ENCODE measurements at places on chromosomes 12 and 14. TPM values are rescaled to one million over a fixed set of nuclear protein-coding genes. Genes with fewer than 3 reads are reported as not detected.

GRCh38 chr14:103198131-103199105, 75.2 kb downstream of the TNFAIP2 start:
- no peak for DNase-seq

FGF6 gene
- polyA plus RNA-seq, result not detected

TBC1D30 gene
- polyA plus RNA-seq, result 6.7 TPM

FOXM1 gene
- polyA plus RNA-seq, result 30.7 TPM

CCDC196 gene
- polyA plus RNA-seq, result 0.36 TPM

DNA sequence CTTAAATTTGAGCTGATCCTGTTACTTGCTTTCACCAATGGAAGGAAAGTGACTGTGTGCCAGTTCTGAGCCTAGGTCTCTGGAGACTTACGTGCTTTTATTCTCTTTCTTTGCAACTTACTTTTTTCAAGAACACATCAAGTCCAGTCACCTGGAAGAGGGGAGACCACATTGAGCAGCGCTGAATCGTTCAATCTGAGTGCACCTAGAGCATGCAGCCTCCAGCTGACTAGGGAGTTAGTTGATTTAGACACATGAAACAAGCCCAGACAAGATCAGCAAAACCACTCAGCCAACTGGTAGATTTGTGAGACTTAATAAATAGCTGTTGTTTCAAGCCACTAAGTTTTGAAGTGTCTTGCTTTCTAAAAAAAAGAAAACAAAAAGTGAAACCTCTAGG, 1014.8 kb upstream of the FBXO33 start:
- peak; percentile 15 for DNase-seq

GRCh38 chr14:77186911-77187648, 5.5 kb downstream of the TMEM63C start:
- DNase-seq, result no peak

- DNase-seq, result no peak
Measured at GRCh38 chr12:52217223-52217622, 15.8 kb upstream of the KRT7 start.

LMNTD1 gene
- 0.21 TPM for polyA plus RNA-seq

- DNase-seq, result no peak
Measured at GRCh38 chr14:94550041-94550440, 11.2 kb upstream of the SERPINA4 start.

DNA sequence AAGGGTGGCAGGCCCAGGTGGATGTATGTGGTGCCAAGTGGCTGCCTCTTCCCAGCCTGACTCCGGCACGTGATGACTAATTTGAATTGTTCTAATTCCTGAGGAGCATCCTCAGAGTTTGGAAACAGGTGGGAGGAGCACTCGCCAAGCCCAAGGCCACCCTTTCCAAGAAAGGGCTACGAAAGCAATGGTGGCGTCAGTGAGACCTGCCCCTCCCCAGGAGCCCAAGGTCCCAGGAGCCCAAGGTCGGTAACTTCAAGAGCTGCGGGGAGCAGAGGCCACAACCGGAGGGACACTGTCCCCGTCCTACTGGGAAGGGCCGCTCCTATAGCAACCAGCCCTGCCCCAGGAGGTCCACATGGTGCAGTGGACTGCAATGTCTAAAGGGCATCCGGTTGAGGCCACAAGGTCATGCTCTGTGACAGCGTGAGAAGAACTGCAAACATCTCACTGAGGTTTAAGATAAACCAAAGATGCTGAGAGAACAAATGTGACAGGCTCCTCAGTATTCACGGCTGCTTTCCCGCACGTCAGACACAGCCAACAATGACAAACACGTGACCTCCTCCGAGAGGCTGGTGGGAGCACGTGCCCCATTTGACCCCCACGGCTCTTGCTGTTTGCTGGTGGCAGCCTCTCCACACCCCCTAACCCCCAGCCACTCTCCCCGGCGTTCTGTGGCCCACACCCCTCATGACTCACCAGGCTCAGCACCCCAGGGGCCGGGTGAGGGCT, 79.6 kb downstream of the ITPK1 start:
- no peak for DNase-seq

KRT2 gene
- polyA plus RNA-seq, result not detected

- peak; percentile 37 for DNase-seq
Measured at GRCh38 chr14:66508846-66509621, 1.1 kb downstream of the GPHN start.

DNA sequence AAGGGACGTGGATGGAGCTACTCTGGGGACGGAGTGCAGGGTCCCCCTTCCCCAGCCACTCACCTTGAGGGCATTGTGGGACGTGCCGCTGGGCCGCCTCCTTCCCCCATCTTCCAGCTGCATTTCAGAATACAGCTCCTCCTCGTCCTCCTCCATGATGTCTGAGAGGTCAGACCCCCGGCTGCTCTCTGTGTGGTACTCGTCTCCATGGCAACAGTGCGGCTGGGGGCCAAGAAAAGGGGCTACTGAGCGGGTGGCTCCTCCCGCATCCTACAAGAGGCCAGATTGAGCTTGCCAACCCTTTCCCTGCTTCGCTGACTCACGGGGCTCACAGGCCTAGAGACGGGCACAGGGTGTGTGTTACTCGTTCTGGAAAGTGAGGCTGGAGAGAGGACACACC, 90.4 kb downstream of the PIWIL1 start:
- no peak for DNase-seq

PELI2 gene
- 32.4 TPM for polyA plus RNA-seq

IGFBP6 gene
- polyA plus RNA-seq, result 13.2 TPM

DNA sequence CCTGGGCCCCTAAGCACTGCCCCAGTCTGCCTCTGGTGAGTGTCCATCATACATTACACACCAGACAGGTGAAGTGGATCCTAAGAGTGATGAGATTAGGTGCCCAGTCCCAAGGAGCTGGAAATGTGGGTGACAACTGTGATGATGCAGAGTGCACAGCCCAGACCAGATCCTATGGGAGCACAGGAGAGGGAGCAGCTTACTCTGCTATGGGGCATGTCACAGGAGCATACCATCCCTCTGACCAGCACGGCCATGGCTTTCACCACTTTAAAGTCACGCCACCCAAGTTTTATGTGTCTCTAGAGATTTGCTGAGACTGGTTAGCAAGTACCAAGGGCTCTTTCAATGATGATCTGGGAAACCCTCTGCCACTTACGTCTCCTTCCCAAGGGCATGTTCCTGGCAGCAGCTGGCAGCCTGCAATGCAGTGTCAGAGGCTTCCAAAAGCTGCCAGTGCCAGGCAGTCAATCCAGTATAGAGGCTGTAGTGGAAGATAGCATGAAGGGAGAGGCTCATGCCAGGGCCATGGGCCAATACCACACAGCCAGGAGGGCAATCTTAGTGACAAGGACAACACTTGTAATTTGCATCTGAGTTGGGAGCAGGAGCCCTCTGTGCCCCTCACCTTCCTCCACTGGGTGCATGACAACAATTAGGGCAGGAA, 40.2 kb downstream of the STAB2 start:
- DNase-seq, result no peak

- peak; percentile 63 for DNase-seq
Measured at GRCh38 chr14:92783813-92784431, 10.2 kb upstream of the GOLGA5 start.

- no peak for DNase-seq
Measured at GRCh38 chr12:94149119-94149780, 873 bp downstream of the PLXNC1 start.

GRCh38 chr12:3725388-3726115, 27.4 kb downstream of the CRACR2A start:
- DNase-seq, result no peak

GRCh38 chr12:75738486-75738885, 227.1 kb upstream of the KRR1 start:
- no peak for DNase-seq

DNA sequence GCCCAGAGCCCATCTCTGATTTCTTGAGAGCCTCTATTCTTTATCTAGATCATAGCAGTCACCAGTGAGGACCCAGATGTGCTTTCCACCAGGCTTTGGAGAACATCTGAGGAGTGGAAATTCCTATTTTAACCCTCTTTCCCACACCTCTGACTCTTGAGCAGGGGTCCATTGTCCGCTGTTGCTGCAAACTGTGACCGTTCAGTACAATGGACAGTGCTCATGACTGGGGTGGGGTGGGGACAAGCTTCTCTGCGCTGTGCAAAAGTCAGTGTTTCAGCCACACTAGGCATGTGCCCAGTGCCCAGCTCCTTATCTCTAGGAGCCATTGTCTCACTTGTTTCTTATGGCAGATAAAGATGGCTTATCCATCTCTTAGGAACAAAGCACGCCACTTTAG, 16.9 kb upstream of the KRT7 start:
- DNase-seq, result no peak

LBHD2 gene
- not detected for polyA plus RNA-seq

DNA sequence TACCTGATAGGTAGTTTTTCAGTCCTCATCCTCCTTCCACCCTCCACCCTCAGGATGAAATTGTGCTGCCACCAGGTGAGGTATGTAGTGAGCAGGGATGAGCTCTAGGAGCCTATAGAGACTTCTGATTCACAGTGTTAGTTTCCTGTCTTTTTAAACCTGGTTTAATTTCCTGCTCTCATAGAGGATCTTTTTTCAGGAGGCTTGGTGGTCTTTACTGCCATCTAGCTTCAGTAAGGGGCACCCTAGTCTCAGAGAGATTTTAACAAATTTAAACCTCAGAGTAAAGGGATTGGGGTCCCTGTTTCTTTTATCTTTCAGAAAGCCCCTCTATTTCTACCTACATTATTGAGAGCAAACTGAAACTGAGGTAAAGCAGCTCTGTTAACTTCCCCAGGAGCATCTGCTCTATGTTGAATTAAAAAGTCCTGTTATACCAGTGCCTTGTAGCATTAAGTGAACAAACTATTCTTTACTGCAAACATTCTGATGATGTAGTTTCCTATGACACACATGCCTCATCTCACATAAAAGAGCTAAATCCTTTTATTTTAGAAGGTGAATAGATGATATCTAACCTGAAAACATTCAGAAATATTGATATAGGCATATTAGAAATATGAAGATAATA, 172.2 kb upstream of the DDHD1 start:
- no peak for DNase-seq

- DNase-seq, result no peak
Measured at GRCh38 chr12:123387508-123388176, 3.7 kb downstream of the KMT5A start.

DNA sequence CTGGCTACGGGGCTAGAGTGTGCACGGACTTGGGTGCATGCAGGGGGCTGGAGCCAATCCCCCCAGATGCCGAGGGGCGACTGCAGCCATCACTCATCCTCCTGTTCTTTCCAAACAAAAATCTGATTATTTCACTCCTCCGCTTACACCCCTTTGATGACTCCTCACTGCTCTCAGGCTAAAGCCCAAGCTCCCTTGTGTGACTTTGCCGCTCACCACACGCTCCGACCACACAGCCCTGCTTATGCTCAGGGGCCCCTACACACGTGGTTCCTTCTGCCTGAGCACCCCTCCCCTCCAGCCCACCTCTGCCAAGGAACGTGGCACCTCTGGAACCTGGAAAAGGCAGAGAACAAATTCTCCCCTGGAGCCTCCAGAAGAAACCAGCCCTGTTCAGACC, 13.7 kb downstream of the CHFR start:
- no peak for DNase-seq

MSI1 gene
- polyA plus RNA-seq, result 26.6 TPM

GRCh38 chr14:101288436-101289229, 272.7 kb upstream of the DIO3 start:
- DNase-seq, result peak; percentile 5

- DNase-seq, result peak; percentile 34
Measured at GRCh38 chr14:70906793-70907175, 475 bp upstream of the PCNX1 start.

- DNase-seq, result no peak
Measured at GRCh38 chr12:53700567-53700966, 24.7 kb upstream of the ATP5MC2 start.

DNA sequence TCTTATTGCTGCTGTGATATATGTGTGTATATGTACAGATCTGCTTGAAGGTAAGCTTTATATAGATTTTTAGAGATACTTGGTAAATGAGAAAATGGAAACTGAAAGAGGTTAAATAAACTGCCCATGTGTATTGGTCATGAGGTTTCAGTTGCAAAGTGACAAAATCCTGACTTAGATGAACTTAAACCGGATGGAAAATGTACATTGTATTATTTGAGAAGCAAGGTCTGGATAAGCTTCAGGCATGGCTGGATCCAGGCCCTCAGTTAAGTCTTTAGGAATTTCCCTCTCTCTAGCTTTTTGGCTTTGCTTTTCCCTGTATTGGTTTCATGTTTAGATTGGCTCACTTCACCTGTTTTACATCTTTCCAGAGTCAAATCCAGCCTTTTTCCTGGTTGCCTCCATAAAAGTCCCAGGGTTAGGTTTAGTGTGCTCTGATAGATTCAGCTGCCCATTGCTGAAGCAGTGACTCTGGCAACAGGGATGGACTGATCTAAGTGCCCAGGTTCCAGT, 21.0 kb upstream of the MAP1LC3B2 start:
- DNase-seq, result no peak

DNA sequence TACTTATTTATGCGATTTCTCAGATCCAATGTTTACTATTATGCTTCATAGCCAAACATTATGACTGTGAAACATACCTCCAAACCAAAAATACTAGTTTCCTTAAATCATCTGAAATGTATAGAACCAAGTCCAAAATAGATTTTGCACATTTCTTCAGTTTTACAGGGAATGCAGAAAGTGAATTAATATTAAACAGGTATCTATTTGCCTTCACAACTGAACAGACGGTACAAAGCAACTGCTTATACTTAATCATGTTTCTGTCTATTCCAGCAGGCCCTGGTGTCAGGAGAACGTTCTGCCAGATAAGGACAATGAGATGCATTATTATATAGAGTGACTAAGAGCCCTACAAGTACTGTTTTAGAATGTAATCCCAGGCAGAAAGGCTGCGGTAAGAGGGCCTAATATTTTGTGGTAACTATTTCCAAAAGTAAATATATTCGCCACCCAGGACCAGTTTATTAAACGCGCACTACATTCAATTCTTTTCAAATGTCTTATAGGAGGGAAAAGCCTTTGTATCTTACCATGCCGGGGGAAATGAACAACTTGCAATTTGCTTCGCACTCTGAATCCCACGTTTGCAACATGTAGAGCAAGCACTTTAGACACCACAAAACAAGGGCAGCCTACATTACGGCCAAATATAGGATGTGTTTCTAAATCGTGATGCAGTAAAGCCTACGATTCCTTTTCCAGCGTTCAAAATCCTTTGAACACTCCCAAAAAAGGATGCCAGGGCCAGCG, 1.5 kb downstream of the CORO1C start:
- DNase-seq, result no peak

KRT75 gene
- not detected for polyA plus RNA-seq

KLRK1 gene
- 1.0 TPM for polyA plus RNA-seq

DNAJC22 gene
- 26.8 TPM for polyA plus RNA-seq

ADAM20 gene
- 0.10 TPM for polyA plus RNA-seq

- no peak for DNase-seq
Measured at GRCh38 chr12:27541031-27541719, 17.2 kb downstream of the PPFIBP1 start.

DNA sequence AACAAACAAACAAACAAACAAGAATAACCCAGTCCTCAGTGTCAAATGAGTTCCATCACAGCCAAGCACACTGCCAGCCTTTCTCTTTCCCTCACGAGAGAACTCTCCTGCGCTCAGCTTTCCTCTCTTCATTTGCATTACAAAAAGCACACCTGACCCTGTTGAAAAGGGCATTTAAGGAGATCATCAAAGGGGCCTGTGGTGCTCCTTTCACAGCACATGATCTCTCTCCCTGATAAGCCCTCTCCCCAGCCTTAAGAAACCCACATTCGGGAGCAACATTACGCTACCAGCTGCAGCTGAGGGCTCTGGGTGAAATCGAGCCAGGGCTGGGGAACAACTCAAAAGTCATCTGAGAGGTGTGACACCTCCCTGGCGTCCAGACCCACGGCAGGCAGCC, 165.6 kb upstream of the TMCC3 start:
- DNase-seq, result no peak
